ENCODE measurements at places on chromosomes 3 and 15. TPM values are rescaled to one million over a fixed set of nuclear protein-coding genes. Genes with fewer than 3 reads are reported as not detected.

DNA sequence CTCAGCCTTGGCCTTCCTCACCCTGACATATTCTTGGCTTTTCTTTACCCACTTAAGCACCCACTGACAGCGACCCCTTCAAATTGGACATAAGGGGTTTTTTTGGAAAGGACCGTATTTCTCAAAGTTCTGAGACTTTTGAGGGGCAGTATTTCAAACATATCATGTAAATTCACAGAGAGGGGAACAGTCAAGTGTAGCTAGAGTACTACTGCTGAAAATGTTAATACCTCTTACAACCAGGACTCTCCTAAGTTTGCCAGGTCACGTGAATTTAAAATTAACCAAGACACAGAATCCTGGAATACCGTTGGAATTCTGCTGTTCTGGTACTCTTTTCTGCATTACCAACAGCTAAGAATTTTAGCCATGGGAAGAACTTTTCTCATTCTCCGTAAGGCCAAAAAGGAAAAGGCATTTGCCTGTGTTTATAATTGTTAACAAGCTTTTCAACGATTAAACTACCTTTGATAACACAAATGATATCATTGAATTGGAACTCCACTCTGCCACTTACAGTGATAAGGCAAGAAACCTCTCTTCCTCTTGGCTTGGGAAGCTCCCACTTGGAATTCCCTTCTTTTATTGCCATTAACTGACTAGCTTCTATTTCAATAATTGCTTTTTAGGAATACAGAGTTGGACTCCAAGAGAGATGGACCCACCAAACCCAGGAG lies 597 bp upstream of the GBE1 start:
- DNase-seq: no peak

- peak; percentile 86 for DNase-seq
Observed at GRCh38 chr3:43178891-43179366, 73.0 kb upstream of the POMGNT2 start.

- DNase-seq: peak; percentile 31
Observed at GRCh38 chr3:146390957-146391356, 78.4 kb downstream of the PLSCR2 start.

DNA sequence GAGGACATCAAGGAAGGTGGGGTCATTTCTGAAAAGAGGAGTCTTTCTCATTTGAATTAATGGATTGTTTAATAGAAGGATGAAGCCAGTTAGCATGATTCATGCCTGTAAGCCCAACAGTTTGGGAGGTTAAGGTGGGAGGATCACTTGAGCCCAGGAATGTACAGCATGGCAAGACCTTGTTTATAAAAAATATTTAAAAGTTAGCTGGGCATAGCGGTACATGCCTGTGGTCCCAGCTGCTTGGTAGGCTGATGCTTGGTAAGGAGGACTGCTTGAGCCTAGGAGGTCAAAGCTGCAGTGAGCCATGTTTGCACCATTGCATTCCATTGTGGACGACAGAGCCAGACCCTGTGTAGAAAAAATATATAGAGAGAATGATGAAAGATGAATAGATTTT lies 165.5 kb downstream of the ALCAM start:
- no peak for DNase-seq

The KCNAB1 gene
- 0.74 TPM for total RNA-seq

DNA sequence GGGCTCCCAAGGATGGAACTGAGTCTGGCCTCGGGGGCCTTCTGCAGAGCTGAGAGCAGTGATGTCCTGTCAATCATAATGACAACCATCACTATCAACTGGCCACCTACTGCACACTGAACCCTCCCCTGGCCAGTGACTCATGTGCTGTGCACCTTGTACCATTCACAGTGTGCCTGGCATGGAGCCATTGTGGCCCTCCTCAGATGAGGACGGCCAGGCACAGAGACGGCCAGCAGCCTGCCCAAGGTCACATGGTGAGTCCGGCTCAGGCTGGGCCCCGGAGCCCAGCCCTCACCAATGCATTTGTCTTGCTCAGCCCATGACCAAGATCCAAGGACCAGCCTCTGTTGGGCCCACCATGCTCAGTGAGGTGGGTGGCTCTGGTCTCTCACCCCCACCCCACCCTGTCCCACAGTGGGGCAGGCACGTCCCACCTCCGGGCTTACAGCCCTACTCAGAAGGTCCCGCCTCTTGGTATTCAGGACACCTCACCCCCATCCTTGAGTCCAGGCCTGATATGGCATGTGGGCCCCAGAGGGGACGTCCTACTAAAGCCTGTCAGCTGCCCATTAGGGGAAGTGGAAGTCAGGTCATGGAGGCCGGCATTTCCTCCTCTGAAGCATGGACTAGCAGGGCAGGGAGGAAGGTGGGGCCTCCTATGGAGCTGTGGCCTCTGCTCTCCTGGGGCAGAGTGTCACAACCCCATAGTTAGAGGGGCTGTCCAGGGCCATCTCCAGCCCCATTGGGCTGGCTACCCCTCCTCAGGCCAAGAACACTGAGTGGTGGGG lies 35.9 kb upstream of the TMEM115 start:
- DNase-seq: no peak

The SPESP1 gene
- total RNA-seq: 4.2 TPM

DNA sequence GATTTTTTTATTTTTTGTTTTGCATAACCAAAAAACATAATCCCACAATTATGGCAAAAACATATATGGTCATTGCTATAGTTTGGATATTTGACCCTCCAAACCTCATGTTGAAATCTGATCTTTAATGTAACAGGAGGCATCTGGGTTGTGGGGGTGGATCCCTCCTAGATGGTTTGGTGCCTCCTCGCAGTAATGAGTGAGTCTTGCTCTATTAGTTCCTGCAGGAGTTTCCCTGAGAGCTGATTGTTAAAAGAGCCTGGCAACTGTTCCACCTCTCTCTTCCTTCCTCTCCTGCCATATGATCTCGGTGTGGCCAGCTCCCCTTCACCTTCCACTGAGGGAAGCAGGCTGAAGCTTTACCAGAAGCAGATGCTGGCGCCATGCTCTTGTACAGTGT lies 33.2 kb upstream of the TRIM59 start:
- no peak for DNase-seq

The DAZL gene
- not detected for total RNA-seq

The IQCF5 gene
- total RNA-seq: not detected

The WNT5A gene
- 7.2 TPM for total RNA-seq

- no peak for DNase-seq
Observed at GRCh38 chr3:166191411-166191810, 354.2 kb upstream of the BCHE start.

DNA sequence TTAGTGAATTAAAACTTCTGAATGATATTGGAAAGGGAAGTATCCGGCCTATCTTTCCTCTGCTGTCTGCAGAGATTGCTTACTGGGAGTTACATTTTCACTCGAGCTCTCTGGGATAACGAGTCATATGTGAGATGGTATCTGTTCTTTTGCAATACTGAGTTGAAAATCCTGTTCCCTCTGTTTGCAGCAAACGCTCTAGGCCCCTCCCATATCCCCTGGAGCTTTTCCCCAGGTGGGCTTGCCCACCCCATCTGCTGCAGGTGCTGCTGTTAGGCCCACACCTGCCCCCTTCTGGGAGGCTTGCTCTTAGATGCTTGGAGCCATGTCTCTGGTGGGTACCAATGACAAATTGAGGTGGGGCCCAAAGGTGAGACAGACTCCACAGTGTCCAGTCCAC lies 42.7 kb upstream of the MTMR10 start:
- DNase-seq: no peak

DNA sequence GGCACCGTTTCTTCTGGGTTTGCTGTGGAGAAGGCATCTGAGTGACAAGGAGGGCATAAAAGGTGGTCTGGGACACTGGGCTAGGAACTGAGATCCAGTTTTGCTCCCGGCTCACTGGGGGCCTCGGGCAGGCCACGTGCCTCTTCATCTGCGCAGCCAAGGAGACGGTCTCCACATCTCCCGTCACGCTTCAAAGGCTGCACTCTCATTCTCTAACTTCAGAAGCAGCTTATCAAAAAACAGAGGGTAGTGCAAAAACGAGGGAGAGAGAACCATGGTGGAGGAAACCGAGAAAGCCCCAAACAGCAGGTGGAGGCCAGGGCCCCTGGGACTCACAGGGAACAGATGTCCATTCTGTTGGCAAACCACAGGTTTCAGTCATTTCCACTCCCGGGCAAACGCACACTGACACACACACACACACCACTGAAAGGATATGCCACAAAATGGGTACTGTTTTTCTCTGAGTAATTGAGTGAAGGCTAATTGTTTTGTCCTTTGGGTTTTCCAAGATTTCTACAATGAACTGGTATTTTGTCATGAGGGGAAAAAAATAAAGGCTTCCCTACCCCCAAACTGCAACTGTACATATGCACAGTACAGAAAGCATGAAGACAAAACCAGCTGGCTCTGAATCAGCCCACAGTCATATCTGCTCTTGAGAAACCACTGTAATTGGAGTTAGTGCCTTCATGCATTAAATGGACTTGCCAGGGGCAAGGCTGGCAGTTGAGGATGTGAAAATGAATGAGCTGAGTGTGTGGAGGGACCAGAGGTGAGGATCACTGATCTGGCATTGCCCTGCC lies 71.9 kb downstream of the MGLL start:
- no peak for DNase-seq

DNA sequence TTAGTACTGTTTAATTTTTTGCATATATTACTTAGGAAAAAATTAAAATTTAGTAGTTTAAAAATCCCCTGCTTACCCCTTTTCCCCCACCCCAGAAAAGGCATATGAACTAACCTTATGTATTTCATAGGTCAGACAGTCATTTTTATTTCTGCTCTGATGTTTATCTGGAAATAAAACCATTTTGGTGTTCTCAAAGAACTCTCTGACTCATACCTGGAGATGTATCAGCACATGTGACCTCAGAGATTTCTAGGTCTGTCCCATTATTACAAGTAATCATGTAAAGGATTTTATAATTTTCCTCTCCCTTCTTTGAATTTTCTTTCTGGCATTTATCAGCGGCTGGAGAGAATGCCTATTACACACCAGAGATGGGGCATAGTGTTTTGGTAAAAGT lies 14.1 kb upstream of the CCR8 start:
- no peak for DNase-seq

GRCh38 chr15:29825227-29825626 lies 3.0 kb upstream of the TJP1 start:
- no peak for DNase-seq

The CORO2B gene
- total RNA-seq: 0.77 TPM

- no peak for DNase-seq
Observed at GRCh38 chr15:60118146-60118545, 114.0 kb downstream of the FOXB1 start.

DNA sequence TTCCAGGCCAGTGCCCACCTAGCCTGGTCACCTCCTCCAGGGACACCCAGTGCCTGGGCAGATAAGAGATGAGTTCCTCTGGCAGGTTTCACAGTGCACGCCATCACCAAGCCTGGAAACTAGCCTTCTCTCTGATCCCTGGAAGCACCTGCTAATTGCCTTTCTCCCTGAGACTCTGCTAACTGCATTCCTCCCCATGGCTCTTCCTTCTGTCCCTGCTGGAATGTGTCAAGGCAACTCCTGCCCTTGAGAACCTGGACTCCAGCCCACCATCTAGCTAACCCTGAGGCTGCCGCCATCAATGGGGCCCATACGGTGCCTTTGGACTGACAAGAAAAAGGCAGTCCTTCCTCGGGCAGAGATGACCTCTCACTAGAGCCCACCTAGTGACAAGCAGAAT lies 18.5 kb downstream of the VIPR1 start:
- DNase-seq: no peak

The CCDC33 gene
- total RNA-seq: 0.21 TPM

GRCh38 chr3:185912929-185913901 lies 24.6 kb downstream of the TRA2B start:
- no peak for DNase-seq

DNA sequence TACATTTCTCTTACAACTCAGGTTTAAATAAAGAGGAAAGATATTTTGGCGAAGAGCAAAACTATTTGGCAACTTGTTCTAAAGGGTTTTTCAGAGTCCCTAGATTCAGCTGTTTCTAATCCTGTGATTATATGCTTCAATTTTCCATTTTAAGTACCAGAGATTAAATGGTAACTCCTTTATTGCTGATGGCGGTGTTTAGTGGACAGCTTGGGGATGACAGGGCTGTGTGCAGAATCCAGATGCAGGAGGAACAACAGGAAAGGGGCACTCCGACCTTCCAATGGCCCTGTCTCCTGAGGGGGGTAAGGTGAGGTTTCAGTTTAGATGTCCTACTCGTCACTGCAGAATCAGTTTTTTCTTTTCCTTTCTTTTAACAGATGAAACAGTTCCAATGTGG lies 405.0 kb downstream of the PDCD6IP start:
- no peak for DNase-seq

- DNase-seq: no peak
Observed at GRCh38 chr3:13064964-13065363, 8.3 kb downstream of the IQSEC1 start.

The CMTM6 gene
- total RNA-seq: 73.7 TPM

- peak; percentile 55 for DNase-seq
Observed at GRCh38 chr3:150703299-150703755, 393 bp downstream of the ERICH6 start.

GRCh38 chr3:42229942-42230688 lies 35.9 kb downstream of the CCK start:
- DNase-seq: no peak

GRCh38 chr15:37002041-37002672 lies 98.2 kb downstream of the MEIS2 start:
- DNase-seq: no peak

The USP50 gene
- total RNA-seq: not detected

All from colonic mucosa (tissue), 4 donors.